ENCODE measurements at places on chromosomes 3 and 15.
A peak's percentile ranks its signal among the peaks of the same experiment; 100 is the strongest.

DNA sequence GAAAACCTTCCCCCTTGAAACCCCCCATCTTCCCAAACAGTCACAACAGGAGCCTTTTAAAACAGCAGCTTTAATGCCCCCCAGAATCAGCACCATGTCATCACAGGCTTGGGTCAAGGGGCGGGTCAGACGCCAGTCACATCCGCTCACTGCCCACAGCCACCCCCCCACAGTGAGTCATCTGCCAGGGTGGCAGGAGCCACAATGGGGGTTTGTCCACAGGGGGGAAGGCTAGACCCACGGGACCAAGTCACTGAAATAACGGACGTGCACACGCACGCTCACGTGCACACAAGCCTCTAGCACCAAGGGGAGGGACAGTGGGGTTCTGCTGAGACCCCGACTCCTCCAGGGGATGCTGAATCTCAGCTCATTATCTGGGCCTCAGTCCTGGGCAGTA is 441 bp upstream of the UCN2 start:
- DNase-seq, result peak; percentile 14

DNA sequence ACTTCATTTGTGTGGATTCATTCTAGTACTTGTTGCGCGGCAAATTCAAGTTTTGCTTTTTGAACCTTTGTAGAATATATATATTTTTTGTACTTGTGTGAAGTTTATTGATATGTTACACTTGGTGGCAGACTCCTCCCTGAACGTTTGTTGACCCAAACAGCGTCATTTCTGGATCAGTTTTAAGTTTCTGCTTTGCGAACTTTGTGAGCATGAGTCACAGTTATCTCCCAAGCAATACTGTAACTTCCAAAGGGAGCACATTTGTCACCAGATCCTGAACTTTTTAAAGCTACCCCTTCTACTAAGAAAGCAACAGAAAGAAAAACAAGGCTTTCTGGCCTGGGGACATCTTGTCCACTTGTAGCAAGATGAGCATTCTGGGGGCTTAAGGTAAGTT is 74.8 kb upstream of the CACNA2D3 start:
- DNase-seq, result no peak

GRCh38 chr3:58521336-58521670 is 15.7 kb downstream of the ACOX2 start:
- no peak for DNase-seq

DNA sequence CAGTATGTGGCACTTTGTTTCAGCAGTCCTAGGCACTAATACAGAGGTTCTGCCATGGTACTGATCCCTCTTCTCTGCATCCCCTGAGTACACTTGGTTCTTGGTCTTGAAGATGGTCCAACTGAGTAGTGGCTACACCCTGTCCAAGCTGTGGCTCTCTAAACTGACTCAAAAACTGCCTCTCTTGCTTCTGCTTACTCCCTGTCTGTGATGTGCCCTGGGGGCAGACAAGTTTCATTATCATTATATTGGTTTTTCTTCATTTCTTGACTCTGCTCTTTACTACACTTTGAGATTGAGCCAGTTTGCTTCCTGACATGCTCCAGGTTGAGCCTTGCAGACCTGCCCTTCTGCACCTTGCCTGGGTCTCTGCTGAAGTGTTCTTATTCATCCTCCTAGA is 18.9 kb upstream of the ST3GAL6 start:
- DNase-seq, result no peak

DNA sequence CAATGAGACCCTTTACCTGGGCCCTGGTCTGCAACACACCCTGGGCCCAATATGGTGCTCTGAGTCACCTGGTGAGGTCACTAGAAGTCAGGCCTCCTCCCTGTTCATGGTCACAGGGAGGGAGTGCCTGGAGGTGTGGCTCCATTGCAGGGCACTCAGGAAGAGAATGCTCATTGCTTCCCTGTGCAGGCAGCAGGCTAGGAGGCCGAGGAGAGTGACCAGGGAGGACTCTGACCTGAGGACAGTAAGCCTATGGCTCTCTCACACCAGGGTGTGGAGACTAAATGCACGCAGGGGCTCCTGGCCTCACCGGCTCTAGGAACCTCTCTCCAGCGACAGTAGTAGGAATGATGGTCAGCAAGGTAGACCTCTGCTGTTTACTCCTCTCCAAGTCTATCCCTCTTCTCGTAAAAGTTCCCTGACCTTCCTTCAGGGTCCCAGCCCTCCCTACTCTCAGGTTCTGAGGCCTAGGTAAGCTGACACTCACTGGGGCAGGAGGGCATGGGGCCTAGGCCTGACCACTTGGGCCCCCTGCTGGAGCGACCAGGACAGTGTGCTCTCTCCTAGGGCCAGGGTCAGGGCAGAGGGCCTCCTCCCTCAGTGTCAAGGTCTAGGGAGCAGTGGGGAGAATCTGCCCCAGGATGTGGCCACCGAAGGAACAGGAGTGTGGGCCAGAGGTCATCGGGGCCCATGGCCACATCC is 9.6 kb upstream of the SLCO2A1 start:
- DNase-seq, result no peak

DNA sequence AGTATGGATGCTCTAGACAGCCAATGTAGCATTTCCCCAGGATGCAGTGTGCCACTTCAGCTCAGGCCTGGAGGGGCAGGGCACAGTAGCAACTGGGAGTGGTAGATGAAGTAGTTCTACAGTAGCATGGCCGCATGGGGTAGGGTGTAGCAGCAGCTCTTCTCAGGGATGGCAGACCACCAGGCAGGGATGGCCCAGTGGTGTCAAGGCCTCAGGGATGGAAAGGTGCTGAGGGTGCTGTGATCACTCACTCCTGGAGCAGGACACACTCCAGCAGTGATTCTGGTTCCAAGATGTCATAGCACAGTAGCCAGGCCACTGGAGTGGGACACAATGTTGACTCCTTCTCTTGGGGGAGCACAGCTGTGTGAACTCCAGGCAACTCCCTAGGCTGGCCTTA is 210.9 kb upstream of the LYSMD4 start:
- DNase-seq, result no peak

GRCh38 chr3:160163229-160163878 is 61.9 kb upstream of the C3orf80 start:
- no peak for DNase-seq
